NCI-H2227 treated with DMSO at 0.1 percent for 48 hours (cell line): ENCODE measurements at places on chromosomes 5 and 9.
A peak's percentile ranks its signal among the peaks of the same experiment; 100 is the strongest.

GRCh38 chr9:1869843-1870242 is 145.3 kb upstream of the SMARCA2 start:
- DNase-seq = no peak

- DNase-seq = no peak
Measured at GRCh38 chr5:171574376-171574775, 154.9 kb downstream of the FGF18 start.

- no peak for DNase-seq
Measured at GRCh38 chr5:139684350-139684880, 36.3 kb downstream of the CXXC5 start.

DNA sequence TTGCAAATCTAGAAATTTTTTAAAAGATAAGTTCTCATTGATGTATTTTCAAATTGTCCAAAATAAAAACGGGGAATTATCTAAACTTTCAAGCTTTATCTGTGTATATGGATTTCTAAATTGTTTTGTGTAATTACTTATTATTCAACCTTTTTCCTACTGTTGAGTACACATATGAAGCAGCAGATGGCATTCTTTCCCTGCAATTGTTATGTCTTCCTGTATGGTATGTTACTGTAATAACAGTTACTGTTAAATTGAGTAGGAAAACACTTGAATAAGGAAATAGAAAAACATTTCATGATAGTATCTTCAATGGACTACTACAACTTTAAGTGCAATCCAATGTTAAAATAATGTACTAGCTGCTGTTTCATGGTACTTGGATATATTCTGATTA is 124.8 kb downstream of the RANBP17 start:
- DNase-seq = peak; percentile 52

- no peak for DNase-seq
Measured at GRCh38 chr5:180119031-180119902, 47.7 kb upstream of the RNF130 start.
